ENCODE measurements at places on chromosomes 12 and 14.

DNA sequence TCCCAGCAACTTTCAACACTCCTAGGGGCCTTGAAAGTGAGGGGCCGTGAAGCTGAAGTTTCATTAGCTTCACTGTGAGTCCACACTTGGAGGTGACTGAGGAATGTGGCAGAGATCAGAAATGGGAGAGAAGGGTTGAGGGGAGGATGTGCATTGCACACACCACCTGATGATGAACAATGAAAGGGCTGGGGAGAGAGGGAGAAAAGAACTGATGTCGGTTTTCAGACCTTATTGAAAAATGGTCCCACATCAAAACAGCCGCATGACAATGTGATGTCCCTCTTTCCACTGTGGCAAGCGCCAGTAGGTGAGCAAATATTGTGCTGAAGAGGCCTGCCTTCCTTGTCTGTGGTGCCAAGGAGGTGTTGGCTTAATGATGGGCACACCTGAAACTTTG is 32.3 kb upstream of the ATP23 start:
- DNase-seq, result no peak

GRCh38 chr12:46208370-46208769 is 60.5 kb downstream of the SLC38A1 start:
- no peak for DNase-seq

- DNase-seq, result no peak
Measured at GRCh38 chr12:131335456-131335855, 375.4 kb upstream of the SFSWAP start.

DNA sequence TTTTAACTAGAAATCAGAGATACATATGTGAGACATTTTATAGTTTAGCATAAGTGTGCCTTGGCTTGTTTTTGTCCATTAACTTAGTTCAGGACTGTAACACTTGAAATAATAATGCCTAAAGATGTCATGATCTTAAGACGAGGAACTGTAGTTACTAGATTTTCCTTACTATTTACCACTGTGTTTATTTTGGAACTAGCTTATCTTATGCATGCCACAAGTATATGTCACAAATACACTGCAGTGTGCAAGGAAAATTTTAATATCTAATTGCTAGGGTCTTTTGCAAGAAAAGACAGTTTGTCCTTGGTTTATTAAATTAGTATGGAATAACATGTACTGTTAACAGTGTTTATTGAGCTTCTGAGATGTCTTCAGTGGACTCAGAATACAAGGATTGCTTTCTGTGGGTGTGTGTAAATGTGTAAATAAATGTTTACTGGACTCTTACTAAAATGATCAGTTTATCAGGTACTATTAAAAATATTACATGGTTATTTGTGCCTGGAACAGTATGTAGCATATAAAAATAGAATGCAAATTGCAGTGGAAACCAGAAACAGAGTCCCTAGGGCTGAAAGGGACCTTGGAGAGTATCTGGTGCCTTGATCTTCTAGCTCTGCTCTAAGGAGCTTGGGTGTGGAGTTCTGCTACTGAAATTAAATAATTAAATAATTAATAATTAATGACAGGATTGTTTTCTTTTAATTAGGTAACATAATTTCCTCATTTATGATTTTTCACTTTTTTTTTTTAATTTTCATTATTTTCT is 58.1 kb downstream of the FGD4 start:
- DNase-seq, result no peak

DNA sequence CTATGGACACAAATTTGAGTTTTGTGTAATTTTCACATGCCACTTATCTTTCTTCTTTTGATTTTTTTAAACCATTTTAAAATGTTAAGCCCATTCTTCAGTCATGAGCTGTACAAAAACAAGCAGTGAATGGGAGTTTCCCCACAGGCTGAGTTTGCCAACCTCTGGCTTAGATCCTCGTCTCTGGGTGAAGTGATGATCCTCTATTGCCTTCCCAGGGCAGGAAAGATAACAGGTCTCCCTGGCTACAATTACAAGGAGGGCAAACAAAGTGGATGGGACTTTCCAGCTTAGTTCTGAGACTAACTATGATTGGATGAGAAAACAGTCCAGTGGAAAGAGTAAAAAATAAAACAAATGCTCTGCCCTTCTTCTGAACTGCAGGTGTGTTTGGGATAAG is 203.7 kb downstream of the SPTSSA start:
- no peak for DNase-seq

- DNase-seq, result no peak
Measured at GRCh38 chr12:24081092-24081529, 131.6 kb upstream of the SOX5 start.

GRCh38 chr14:66174453-66174891 is 311.7 kb upstream of the CCDC196 start:
- DNase-seq, result no peak

DNA sequence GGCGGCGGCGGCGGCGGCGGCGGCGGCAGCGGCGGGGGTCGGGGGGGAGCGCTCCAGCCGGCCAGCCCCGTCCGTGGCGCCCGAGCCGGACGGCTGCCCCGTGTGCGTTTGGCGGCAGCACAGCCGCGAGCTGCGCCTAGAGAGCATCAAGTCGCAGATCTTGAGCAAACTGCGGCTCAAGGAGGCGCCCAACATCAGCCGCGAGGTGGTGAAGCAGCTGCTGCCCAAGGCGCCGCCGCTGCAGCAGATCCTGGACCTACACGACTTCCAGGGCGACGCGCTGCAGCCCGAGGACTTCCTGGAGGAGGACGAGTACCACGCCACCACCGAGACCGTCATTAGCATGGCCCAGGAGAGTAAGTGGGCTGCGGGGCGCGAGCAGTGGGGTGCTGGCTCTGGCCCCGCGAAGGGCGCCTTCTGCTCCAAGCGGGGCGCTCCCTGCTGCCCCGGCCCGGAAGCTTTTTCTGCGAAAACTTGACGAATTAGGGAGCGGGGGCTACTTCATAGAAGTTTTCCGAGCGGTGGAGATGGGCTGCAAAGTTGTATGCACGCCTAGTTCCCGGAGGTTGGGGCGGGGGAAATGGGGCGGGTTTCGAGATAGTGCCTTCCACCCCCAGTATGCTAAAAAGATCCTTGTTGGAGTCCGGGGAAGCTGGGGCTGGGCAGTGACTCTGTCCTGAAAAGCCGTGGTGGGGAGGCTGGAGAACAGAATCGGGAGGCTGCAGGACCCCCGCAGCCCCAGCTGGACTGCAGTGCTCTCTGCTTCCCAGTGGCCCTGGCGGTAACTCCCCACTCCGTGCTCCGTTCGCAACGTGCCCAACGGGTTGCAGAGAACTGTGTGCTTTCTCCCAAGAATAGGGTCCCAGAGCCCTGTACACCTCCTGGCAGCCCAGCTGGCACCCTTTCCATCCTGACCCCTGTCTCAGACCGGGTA is 751 bp downstream of the GDF11 start:
- peak; percentile 59 for DNase-seq

GRCh38 chr12:104952816-104953215 is 5.3 kb downstream of the SLC41A2 start:
- no peak for DNase-seq

DNA sequence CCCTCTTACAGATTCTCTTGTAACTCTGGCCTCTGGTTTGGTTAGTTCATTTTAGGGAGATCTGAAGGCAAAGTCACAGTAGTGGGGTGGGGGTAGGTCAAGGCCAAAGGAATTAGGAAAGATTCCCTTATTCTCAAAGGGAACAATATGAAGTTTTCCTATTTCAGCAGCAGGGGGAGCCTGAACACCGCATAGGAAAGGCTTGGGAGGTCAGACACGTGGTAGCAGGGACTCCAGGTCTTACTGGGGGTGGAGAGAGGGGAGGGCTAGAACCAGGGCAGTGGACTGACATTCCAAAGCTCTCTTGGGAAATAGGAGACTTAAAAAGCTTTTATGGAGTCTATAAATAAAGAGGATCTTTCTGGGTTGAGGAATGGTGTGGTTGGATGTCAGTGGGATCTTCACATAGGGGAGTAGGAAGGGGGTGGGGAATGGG is 1.3 kb downstream of the ZC3H10 start:
- peak; percentile 70 for DNase-seq
